ENCODE measurements at places on chromosomes 5 and 9. TPM values are rescaled to one million over a fixed set of nuclear protein-coding genes. Genes with fewer than 3 reads are reported as not detected.

DNA sequence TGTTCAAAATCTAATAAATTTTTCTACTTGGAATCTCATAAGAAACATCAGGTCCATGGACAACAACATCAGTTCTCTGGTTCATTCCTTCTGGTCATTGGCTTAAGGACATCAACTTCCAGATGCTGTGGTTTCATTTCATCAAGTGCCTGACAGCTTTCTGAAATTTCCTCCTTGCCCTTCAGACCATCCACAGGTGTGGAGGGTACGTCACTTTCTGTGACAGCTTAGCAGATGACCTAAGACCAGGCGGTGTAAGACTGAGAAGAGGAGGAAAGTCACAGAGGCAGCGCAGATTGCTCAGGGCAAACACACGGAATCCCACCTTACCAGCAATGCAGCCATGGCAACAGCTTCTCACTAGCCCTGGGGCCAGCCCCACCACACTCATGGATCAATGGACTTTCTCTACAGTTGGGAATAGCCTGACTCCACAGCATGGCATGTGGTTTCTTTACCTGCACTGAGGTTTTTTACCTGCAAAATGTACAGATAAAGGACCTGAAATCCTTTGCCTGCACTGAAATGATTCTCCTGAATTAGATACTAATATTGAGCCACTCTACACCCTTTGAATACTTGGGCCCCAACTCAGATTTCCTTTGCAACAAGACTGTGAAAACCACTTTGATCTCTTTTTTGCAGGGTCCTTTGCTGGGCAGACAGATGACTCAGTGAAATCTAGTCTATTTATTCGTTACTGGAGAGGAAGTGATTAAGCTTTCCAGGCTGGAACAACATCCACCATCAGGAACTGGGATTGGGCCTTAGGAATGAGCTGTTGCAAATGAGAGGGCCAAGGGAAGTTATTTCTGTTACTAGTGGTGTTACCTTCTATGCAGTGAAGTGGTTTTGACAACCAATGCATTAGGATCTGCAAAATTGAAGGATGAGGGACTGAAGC, 26.9 kb downstream of the TICAM2 start:
- no peaks in the 10 kb centered on the region for H3K36me3 ChIP-seq
- H3K4me1 ChIP-seq, result no peaks in the 10 kb centered on the region
- H3K27me3 ChIP-seq, result no peaks in the 10 kb centered on the region
- no peak overlapping the region for H3K27ac ChIP-seq

The GPR21 gene
- total RNA-seq, result not detected

DNA sequence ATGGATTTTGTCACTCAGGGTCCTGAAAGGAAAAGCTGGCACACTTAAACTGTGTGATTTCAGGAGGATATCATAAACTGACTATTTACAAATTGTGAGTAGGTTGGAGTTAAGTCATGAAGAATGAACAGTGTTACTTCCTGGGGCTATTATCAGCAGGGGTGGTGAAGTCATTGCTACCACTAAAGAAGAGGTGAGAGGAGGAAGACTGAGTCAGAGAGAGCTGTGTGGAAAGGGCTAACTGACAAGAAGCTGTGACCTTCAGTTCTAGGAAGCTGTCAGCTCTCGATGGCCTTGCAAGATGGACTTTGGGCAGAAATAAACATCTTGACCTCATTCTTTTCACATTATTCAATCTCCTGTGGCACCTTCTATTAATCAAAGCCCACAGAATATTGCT, 72.3 kb upstream of the STARD4 start:
- no peak overlapping the region for H3K4me3 ChIP-seq
- no peak for DNase-seq
- H3K36me3 ChIP-seq, result no peaks in the 10 kb centered on the region
- no peak overlapping the region for H3K27ac ChIP-seq

DNA sequence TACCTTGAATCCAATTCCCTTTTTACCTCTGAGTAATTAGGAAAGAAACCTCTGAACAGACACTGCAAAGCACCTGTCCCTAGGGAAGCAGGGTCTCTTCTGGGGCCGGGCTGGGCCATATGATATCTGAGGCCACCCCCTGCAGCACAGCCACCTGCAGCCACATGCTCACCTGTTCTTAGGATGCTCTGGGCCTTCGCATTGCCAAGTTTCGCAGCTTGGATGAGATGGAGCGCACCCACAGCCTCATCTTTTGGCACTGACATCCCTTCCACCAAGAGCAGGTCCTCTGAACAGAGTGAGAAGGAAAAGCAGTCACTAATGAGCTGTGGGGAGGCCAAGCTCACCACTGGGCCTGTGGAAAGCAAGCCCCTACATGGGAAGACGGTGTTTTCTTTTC, 27.3 kb downstream of the CLTA start:
- no peak overlapping the region for H3K4me3 ChIP-seq
- H3K27me3 ChIP-seq, result no peaks in the 10 kb centered on the region
- no peak overlapping the region for H3K27ac ChIP-seq
- DNase-seq, result no peak
- H3K36me3 ChIP-seq, result peaks cover 27% of the 10 kb centered on the region

- no peak for DNase-seq
- no peaks in the 10 kb centered on the region for H3K36me3 ChIP-seq
- H3K27ac ChIP-seq, result no peak overlapping the region
Measured at GRCh38 chr5:144195448-144195847, 24.8 kb downstream of the KCTD16 start.

The TMEFF1 gene
- total RNA-seq, result not detected

- no peaks in the 10 kb centered on the region for H3K27me3 ChIP-seq
- H3K4me1 ChIP-seq, result peaks cover 5% of the 10 kb centered on the region
- H3K4me3 ChIP-seq, result no peak overlapping the region
- no peak for DNase-seq
- no peaks in the 10 kb centered on the region for H3K36me3 ChIP-seq
Measured at GRCh38 chr5:67187006-67187715, 9.4 kb downstream of the CD180 start.

DNA sequence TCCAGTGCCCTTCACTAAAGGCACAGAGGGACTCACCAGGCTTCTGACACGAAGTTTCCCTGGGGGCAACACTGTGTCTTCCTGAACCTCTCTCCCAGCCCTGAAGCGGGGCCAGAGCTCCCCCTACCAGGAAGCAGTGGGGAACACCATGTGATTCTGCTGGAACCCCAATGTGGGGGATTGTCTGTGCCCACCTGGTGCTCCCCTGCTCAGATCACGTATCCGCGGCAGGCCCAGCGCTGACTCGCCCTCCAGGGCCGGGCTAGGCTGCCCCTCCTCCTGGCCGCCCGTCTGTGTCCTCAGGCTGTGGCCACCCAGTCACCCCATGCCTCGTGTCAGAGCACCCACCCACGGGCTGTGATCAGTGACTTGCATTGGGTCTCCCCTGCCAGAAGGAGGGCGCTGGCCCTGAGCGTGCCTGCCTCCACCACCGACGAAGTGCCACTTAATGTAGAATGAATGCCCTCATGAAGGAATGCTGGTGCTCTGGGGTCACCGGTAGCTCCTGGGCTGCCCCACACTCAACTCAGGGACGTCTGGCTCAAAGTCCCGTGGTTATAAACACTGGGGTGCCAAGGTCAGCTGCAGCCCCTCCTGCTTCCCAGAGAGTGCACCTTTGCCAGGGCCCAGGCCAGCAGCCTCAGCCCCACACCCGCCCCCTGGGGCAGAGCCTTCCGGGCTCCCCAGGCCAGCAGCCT, 22.1 kb downstream of the SARDH start:
- H3K36me3 ChIP-seq, result no peaks in the 10 kb centered on the region
- H3K27me3 ChIP-seq, result no peaks in the 10 kb centered on the region
- no peak overlapping the region for H3K27ac ChIP-seq
- H3K4me1 ChIP-seq, result no peaks in the 10 kb centered on the region

DNA sequence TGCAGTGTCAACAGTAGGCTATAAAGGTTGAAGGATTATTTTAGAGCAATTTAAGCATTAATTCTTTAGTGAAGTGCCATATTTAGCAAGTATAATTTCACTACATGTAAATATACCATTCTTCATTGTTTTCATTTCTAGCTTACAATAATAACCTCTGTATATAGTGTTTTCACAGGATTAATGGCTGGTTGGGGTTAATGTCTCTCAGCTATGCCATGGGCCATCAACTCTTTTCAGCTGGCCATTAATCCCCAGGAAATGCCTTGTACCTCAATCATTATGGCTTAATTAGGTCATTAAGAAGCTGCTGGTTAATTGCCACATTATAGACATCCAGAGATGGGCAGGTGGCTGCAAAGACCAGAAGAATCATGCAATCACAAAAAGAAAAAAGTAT, 715.1 kb downstream of the MAT2B start:
- H3K27ac ChIP-seq, result no peak overlapping the region
- no peaks in the 10 kb centered on the region for H3K4me1 ChIP-seq

DNA sequence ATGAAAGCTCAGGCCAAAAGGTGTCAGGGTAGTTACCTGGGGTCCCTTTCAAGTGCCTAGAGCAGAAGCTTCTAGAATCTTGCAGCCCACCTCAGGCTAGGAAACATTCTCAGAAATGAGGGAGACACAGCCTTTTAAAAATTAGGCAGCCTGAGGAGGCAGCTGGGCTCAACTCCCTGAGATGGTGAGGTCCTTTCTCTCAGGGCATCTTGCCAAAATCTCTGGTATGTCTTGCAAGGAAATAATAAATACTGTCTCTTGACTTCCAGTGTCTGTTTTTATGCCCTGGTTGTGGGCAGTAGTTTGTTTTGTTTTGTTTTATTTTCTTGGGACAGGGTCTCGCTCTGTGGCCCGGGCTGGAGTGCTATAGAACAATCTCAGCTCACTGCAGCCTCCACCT, 100.9 kb upstream of the APC start:
- H3K4me3 ChIP-seq, result no peak overlapping the region
- H3K4me1 ChIP-seq, result peaks cover 26% of the 10 kb centered on the region
- H3K36me3 ChIP-seq, result no peaks in the 10 kb centered on the region
- no peak for DNase-seq
- no peak overlapping the region for H3K27ac ChIP-seq

The SLC34A1 gene
- 0.47 TPM for total RNA-seq

- H3K27ac ChIP-seq, result no peak overlapping the region
- H3K4me1 ChIP-seq, result no peaks in the 10 kb centered on the region
- DNase-seq, result no peak
- H3K27me3 ChIP-seq, result no peaks in the 10 kb centered on the region
Measured at GRCh38 chr9:79551994-79552393, 19.8 kb upstream of the TLE4 start.

- no peaks in the 10 kb centered on the region for H3K27me3 ChIP-seq
- no peak overlapping the region for H3K4me3 ChIP-seq
Measured at GRCh38 chr5:32217886-32218396, 43.8 kb upstream of the GOLPH3 start.

DNA sequence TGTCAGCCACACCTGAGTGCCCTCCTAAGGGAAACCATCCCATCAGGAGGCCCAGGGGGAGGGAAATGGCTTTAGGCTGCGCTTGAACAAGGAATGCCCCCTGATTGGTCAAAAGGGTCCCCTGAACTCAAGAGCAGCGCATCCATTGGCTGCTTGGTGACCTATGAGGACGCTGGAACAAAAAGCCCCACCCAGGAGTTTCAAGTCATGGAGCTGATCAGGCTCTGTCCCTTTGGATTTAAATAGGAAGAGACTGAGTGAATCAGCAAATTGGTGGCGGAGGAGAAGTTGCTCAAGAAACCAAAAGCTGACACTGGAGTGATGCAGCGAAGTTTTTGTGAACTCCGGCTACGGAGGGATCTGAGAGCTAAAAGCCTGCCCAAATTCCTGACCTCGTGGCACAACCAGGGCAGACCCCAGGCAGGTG, 66.7 kb downstream of the SMIM23 start:
- H3K4me1 ChIP-seq, result no peaks in the 10 kb centered on the region
- no peak overlapping the region for H3K4me3 ChIP-seq
- no peaks in the 10 kb centered on the region for H3K27me3 ChIP-seq
- H3K27ac ChIP-seq, result no peak overlapping the region
- no peaks in the 10 kb centered on the region for H3K36me3 ChIP-seq

DNA sequence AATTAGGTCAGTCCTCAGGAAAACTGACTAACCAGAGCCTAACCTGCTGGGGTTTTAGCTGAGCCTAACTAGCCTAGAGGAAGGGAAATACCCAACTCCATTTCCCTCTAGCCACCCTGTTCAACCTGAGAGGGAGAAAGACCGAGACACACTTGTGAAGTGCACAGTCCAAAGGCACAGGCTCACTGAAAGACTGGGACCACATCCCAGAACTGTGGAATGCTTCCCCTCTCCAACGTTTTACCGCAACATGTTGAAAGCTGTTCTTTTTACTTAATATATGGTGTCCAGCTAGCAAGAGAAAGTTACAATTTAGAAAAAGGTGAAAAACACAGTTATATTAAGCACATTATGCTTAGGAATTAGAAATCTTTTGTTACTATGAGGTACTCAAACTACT, 76.8 kb upstream of the SIMC1 start:
- no peak overlapping the region for H3K27ac ChIP-seq
- DNase-seq, result no peak
- H3K4me3 ChIP-seq, result no peak overlapping the region
- H3K27me3 ChIP-seq, result no peaks in the 10 kb centered on the region
- H3K4me1 ChIP-seq, result no peaks in the 10 kb centered on the region
- no peaks in the 10 kb centered on the region for H3K36me3 ChIP-seq

- H3K27ac ChIP-seq, result no peak overlapping the region
- H3K27me3 ChIP-seq, result peaks cover 36% of the 10 kb centered on the region
- DNase-seq, result no peak
- H3K4me1 ChIP-seq, result peaks cover 8% of the 10 kb centered on the region
Measured at GRCh38 chr5:176632745-176633144, 2.3 kb downstream of the EIF4E1B start.

The PCA3 gene
- not detected for total RNA-seq

GRCh38 chr9:33306037-33306436, 15.7 kb downstream of the NFX1 start:
- peaks cover 100% of the 10 kb centered on the region for H3K36me3 ChIP-seq
- H3K27me3 ChIP-seq, result no peaks in the 10 kb centered on the region
- no peak for DNase-seq
- H3K4me1 ChIP-seq, result peaks cover 3% of the 10 kb centered on the region
- H3K27ac ChIP-seq, result no peak overlapping the region

DNA sequence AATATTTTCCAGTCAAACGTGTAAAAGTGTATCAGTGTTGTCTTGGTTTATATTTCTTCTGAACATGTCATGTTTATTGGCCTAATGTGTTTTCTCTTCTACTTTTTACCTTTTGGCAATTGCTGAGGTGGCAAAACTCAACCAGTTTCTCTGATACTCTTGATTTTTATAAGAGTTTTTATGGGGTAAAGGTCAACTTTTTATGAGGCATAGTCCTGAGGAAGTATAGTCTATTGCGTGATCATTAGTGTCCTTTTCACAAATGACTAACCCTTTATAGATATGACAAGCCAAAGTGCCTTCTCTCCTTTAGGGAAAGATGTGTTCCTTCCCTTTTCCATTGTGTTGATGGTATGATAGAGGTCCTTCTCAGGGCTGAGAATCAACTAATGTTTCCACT, 32.9 kb downstream of the OCLN start:
- no peak for DNase-seq
- no peak overlapping the region for H3K27ac ChIP-seq
- no peaks in the 10 kb centered on the region for H3K36me3 ChIP-seq
- H3K27me3 ChIP-seq, result no peaks in the 10 kb centered on the region
- H3K4me1 ChIP-seq, result no peaks in the 10 kb centered on the region

Measured in esophagus squamous epithelium (tissue), 5 donors.